ENCODE measurements at places on chromosomes 7 and 10.

- DNase-seq, result no peak
Measured at GRCh38 chr10:77834943-77835668, 91.4 kb downstream of the DLG5 start.

DNA sequence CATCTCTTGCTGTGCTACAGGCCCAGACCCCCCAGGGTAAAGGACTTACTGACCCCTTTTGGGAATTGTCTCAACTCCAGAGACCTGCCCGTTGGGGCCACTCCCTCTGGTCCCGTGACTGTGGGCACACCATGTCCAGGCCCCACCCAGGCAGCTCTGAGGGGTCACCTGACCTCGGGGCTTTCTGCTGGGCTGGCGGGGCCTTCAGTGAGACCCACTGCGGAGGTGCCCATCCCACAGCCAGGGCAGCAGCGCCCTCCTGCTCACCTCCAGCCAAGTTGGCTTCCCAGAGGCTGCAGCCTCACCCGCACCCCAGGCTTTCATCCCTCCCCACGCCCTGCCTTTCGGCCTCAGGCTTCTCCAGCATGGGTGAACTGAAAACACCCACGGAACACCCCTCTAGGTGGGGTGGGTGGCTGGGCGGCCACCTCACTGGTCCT lies 147.2 kb downstream of the DNAJB6 start:
- no peak for DNase-seq

- DNase-seq, result no peak
Measured at GRCh38 chr7:15836651-15837050, 150.2 kb upstream of the MEOX2 start.

GRCh38 chr10:128614016-128614605 lies 487.9 kb upstream of the MKI67 start:
- DNase-seq, result no peak

DNA sequence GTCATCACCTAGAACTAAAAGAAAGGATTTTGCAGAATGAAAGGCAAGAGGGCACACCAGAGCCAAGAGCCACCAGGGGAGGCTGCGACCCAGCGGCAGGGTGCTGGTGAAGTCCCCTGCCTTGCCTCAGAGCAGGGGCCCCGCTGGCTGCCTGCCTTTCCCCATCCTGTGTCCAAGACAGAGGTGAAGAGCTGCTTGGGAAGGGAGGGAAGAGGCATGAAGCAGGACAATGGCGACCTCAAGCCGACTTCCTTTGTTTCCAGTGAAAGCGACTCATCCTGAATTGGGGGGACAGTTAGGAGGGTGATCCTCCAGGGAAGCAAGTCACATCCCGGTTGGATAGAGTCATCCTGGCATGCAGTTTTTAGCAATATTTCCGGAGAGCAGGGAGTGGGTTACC lies 255.5 kb upstream of the YAE1 start:
- DNase-seq, result no peak

GRCh38 chr10:63630085-63630930 lies 109.1 kb downstream of the REEP3 start:
- peak; percentile 57 for DNase-seq

DNA sequence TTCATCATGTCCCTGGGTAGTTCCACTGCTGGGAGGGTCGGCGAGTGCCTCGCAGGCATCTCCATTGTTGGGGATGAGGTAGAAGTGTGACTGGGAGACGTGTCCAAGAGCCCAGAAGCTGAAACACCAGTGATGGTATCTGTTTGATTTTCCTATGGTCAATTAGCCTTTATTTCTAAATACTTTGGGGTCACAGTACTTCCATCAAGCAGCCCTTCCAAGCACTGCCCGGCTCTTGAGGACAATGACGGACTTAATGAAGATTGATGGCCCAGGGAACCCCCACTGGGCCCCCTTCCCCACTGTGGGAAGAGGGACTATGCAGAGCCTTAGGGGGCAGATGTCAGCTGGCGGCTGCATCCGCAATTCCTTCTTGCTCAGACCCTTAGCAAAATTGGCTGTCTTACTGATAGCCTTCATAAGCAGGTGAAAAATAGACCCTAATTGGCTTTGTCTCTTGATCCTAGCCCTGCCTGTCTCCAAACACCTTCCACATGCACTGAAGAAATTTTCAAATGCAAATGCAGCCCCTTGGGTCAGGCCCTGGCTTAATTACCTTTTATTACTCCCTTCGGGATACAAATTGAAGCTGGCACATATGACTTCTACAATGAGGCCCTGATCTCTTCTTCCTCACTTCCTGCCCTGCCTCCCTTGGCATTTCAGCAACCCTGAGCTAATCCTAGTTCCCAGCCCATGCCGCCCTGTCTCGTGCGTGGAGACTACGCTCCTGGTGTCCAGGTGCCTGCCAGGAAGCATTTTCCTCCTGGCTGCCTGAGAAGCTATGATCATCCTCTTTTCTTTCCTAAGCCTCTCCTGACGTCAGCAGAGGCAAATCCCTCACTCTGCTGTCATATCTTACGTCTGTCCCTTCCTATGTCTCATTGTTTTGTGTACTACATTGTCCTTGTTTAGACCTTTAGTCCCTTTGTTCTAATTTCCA lies 124.5 kb upstream of the GDF10 start:
- DNase-seq, result no peak

DNA sequence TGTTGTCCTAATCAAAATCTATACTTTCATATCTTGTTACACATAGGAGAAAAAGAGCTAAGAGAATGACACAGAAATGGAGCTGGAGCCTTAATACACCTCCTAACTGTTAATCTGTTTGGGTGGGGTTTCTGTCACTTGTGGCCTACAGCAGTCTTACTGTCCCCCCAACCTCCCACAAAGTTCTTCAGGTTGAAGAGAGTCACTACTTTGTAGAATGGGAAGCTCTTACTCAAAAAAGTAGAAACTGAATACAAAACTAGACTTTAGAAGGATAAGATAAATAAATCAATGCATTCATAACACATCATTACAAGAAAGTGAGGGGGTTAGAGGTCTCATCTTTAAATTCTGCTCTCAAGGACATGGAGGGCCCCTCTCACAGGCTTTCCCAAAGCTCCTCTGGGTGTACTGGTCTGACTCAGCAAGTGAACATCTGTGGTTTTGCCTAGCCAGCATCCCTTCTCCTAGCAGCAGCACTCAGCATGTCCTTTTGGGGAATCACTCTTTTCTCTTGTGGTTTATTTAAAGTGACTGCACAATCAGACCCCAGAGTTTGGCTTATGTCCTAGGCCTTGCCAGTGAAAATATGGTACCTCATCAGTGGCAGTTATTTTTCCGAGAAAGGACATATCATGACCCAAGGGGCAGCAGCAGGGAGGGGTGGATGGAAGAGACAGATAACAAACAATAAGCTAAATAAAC lies 2.0 kb upstream of the BLVRA start:
- no peak for DNase-seq

- no peak for DNase-seq
Measured at GRCh38 chr7:102834999-102835398, 77.8 kb upstream of the LRRC17 start.

DNA sequence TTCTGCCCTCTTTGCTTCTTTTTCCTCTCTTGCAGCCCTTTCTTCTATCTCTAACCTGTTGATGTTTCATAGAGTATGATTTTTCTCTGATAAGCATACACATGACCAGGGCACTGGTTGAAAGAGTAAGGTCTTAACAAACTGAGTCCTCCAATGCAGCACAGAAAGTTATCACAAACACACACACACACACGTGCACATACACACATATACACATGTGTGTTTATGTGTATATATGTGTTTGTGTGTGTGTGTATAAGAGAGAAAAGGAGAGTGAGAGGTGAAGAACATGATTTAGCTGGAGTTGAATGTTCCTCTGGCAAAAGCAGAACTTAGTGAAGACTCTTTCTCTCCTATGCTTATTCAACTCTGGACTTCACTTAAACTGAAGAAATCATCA lies 130.0 kb downstream of the KLF6 start:
- no peak for DNase-seq

DNA sequence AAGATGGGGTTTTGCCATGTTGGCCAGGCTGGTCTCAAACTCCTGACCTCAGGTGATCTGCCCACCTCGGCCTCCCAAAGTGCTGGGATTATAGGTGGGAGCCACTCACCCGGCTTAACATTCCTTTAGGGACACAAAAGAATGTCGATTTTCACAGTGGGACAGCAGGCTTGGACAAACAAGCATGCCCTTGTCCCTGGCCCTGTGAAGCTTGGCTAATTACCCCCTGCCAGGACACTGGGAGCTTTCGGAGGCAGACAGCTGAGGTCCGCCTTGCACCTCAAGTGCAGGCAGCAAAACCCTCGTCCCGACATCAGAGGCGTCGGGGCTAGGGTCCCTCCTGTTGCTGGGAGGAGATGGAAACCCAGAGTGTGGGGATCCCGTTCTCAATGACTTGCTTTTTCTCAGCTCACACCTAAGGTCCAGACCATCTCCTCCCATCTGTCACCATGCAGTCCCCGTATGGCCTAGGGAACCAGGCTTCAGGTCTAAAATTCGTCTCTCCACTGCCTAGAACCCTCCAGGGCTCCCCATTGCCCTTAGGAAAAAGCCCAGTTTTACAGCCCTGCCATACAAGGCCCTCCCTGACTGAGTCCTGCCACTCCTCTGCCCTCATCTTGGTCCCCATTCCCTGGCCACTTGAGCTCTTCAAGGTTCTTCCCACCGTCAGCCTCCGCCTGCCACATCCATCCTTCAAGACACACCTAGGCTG lies 6.3 kb upstream of the CLIP2 start:
- no peak for DNase-seq

DNA sequence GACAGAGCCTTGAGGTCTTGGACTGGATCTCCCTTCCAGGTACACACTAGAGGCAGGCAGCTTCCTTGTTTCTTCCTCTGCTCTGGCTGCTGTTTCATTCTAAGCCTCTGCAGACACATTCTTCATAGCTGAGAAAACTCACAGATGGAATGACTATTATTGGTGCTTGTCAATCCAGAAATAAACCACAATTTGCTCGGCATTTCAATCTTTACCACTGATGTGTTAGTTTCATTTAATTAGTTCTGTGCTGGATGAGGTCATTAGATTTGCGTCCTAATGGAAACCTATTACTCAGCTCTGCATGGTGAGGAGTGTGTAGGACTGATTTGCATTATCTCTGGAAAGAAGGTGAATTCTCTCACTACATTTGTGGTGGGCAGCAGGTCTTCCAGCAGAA lies 392.5 kb downstream of the NRG3 start:
- no peak for DNase-seq

GRCh38 chr10:132269266-132270230 lies 38.2 kb downstream of the STK32C start:
- DNase-seq, result no peak

DNA sequence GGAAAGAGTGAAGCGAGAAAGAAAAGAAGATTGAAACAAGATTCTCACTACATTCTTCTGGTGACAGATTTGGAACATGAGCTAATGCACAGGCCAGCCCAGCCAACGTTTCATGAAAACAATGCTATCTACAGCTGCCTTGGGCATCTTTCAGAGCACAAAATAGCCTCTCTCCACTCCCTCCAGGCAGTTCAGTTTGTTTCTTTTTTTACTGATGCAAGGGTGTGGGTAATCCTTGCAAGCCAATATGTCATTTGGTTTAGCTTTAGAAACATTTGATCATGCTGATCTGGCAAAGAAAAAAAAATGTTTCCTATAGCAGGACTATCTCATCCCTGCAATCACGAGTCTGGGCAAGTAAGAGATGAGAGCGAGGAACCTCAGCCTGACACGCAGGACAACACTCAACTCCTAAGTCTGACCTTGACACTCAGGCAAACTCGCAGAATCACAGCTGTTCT lies 35.9 kb downstream of the SVIL start:
- no peak for DNase-seq

DNA sequence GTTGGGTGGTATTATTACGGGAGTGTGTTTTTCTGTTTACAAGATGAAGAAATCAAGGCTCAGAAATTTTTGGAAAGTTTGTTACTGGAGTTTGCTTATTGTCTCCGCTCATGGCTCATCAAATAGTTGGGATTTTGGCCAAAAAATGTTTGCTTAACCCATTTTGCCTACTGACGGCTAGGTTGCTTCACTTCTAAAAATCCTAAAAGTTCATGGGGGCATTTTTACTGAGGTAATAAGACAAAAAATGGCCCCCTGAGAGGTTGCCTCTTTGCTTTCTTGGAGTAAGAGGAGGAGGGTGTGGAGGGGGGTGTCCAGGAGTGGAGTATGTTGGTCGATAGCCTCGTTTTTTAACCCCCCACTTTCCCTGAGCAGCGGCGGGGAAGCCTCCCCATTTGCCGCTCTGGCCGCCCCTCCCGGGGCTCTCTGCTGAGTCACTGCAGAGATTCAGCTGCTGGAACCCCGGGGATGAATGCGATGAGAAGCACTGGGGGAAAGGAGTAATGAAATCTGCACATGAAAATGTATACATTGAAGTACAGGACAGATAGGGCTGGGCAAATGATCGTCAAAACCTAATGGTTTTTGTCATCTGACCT lies 1.5 kb downstream of the MEST start:
- DNase-seq, result no peak

GRCh38 chr10:45433716-45434469 lies 59.9 kb downstream of the ALOX5 start:
- no peak for DNase-seq

DNA sequence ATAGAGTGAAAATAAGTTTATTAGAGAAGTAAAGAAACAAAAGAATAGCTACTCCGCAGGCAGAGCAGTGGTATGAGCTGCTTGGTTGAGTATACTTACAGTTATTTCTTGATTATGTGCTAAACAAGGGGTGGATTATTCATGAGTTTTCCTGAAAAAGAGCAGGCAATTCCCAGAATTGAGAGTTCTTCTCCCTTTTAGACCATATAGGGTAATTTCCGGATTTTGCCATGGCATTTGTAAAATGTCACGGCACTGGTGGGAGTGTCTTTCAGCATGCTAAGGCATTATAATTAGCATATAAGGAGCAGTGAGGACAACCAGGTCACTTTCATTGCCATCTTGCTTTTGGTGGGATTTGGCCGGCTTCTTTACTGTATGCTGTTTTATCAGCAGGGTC lies 25.7 kb upstream of the GALNT17 start:
- no peak for DNase-seq

GRCh38 chr10:129764901-129765663 lies 199.0 kb downstream of the EBF3 start:
- DNase-seq, result no peak

GRCh38 chr10:30431435-30431911 lies 2.5 kb upstream of the MAP3K8 start:
- no peak for DNase-seq

- DNase-seq, result no peak
Measured at GRCh38 chr7:20032741-20033140, 184.4 kb downstream of the MACC1 start.

- DNase-seq, result no peak
Measured at GRCh38 chr10:49741108-49741995, 20.8 kb downstream of the OGDHL start.
